ENCODE measurements at places on chromosomes 6 and 20.

- DNase-seq: no peak
These were observed 41.3 kb upstream of the TRAF3IP2 start for GRCh38 chr6:111646942-111647341.

DNA sequence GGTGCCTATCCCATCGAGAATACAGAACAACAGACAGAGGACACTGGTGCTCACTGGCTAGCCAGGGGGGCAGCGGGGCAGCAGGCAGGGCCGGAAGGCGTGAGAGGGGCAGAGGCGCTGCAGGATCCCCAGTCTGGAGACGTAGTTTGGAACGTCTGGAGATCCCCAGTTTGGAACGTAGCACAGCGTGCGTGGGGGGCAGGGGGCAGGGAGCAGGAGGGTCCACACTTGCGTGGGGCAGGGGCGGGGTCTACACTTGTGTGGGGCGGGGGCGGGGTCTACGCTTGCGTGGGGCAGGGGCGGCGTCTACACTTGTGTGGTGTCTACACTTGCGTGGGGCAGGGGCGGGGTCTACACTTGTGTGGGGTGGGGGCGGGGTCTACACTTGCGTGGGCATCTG is 107.2 kb downstream of the DACT2 start:
- DNase-seq: no peak

GRCh38 chr6:7559651-7560385 is 18.3 kb downstream of the DSP start:
- no peak for DNase-seq

- DNase-seq: no peak
These were observed 68.7 kb downstream of the FILIP1 start for GRCh38 chr6:75424618-75425548.

DNA sequence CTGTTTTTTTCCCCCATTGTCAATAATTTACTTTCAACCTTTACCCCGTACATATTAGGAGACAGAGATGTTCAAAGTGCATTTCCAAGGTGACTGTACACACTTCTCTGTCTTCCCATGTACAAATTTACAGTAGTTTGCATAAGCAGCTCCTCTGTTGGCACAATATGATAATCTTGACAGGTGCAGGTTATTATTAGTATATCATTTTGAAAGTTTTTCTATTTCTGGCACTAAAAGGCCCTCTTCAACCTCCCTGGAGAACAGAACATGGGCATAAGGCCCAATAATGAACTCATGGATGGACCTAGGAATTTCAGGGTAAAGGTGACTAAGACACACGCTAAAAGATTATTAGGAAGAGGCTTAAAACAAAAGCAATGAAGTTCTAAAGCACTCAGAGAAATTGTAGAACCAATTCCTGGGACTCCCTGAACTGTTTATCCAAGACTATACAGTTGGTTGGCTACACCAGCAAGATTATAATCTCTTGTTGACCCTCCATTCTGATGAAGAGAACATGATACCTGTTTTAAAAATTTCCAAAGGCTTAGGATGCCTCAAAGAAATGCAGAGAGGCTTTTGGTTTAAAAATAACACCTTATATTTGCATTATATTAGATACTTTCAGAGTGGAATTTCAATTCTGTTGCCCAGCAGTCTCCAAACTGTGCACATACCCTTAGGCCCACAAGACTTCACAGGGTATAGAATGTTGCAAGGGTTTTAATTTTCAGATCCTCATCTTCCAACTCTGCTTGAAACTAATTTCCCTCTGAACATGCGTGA is 1.1 kb downstream of the AIG1 start:
- no peak for DNase-seq
